Tibial nerve (tissue), 4 donors: ENCODE measurements at places on chromosomes 7 and 10.

DNA sequence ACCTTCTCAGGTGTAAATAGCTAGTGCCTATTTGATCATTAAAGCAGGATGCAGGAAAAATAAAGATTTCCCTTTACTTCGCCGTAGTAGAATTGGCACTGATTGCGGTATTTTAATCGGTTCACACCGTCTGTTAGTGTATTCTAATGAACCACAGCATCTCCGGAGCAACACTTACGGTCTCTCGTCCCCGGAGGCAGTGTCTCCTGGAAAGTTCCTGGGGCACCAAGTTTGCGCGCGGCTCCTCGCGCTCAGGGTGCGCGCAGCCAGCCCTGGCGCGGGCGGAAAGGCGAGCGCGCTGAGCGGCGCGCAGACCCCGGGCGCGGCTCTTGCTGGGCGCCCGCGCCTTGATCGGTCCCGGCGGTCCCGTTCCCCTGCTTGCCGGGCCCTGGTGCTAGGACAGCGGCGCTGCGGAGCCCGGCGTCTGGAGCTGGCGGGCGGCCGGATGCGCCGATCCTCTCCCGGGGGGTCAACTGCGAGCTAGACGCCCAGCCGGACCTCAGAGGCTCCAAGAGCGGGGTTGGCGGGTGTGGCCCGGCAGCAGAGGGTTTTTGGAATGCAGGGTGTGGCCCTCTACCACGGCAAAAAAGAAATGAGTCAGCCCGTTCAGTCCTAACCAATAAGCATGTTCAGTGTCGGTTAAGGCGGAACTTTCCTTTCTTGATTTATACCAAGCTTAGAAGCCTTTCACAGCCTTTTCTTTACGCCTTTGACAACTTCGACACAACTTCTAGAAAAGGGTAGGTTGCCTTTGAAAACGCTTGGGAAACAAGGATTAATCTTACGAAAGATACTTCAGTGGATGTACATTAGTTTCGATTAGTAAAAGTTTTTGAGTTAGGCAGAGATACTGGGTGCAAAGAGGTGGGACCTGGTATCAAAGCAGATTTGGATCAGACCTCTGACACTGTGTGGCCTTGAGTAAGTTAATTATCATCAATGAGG lies 166.8 kb upstream of the ASAH2 start:
- DNase-seq = peak; percentile 56

- DNase-seq = no peak
These were observed 2.4 kb downstream of the GNG11 start for GRCh38 chr7:93923942-93924341.

- no peak for DNase-seq
These were observed 25.2 kb upstream of the VAX1 start for GRCh38 chr10:117163061-117163953.

- DNase-seq = no peak
These were observed 15.9 kb downstream of the VPS41 start for GRCh38 chr7:38893061-38893460.

DNA sequence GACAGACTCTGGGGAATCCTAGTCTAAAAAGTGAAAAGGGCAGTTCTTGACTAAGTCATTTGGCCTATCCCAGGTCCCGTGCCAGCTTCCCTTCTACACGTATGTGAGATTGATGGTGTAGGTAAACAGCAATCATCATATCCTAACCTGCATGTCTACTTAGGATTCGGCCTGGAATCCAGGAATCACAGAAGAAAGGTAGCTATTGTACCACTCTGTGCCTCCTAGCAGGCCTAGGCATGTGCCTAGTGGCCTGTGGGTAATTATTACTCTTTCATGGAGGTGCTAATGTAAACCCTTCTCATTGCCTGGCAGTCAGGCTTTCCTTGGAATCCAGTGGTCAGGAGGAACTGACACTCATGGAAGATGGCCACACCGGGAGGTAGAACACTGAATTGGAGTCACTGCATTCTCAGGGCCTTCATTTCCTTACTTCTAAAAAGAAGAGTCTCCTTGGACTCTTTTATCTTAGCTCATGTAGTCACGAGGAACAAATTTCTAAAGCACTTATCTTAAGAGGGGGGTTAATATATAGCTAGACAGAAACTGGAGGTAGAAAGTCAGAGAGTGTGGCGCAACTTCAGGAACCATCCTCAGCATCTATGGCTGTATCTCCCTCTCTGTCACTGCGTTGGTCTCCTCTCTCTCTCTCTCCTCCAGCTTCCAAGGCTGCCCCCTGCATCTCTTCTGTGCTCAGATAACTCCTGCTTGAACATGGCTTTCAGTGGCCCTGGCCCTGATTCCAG lies 122.5 kb downstream of the C1GALT1 start:
- no peak for DNase-seq

DNA sequence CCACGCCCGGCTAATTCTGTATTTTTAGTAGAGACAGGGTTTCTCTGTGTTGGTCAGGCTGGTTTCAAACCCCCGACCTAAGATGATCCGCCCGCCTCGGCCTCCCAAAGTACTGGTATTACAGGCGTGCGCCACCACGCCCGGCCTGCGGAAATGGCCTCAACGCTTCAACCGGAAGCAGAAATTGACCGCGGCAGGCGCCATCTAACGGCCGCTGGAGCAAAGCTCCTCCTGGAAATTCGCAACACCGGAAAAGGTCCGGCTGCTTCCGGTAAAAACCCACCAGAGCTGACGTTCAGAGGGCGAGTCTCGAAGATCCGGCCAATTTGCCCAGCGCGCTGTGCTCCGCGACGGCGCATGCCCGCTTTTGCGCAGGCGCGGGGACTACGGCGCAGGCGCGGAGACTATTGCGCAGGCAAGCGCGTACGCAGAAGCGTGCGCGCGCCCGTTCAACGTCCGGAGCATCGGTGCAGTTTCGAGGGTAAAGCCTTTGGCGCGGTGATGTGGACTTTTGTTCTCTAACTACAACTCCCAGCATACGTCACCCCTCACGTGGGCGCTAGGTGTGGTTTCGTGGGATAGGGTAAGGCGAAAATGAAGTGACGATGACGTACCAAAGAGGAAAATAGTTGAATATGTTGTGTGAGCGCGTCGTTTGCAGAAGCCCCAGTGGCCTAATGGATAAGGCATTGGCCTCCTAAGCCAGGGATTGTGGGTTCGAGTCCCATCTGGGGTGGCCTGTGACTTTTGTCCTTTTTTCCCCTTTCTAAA lies 915 bp upstream of the FMC1 start:
- peak; percentile 100 for DNase-seq

DNA sequence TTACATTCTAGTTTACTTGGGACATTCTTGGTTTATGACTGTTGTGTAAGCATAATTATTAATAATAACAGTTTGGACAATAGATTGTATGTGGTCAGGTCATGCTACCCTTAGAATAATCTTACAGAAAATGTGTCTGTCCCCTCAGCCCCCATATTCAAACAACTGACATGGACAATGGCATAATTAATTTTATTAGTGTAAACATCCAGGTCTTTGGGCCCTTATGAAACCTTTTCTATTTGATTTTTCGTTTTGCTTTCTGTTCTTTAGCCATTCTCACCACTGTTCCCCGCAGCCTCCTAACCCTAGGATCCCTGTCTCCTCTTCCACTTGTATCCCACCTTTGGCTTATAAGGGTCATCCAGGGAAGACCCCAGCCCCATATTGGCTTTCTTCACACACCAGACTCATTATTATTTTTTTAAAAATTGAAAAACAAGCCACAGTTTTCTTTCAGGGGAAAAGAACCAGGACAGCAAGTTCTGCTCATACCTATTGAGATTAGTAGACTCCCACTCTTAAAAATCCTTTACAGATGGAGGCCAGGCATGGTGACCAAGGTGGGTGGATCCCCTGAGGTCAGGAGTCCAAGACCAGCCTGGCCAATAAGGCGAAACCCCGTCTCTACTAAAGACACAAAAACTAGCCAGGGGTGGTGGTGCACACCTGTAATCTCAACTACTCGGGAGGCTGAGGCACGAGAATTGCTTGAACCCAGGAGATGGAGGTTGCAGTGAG lies 11.5 kb downstream of the VIM start:
- DNase-seq = no peak

DNA sequence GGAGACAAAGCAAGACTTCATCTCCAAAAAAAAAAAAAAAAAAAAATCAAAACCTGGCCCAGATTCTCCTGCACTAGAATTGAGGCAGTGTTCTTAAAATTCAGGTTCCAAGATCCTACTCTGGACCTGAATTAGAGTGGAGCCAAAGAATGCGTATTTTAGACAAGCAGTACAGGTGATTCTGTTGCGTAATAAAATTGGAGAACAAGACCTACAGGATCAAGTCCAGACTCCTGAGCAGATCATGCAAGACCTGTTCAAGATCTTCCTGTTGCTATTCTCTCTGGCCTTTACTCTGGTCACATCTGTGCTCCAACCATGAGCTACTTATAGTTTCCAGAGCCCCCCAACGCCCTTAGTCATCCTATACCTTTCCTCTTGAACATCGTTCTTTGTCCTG lies 51.5 kb upstream of the RSBN1L start:
- no peak for DNase-seq

DNA sequence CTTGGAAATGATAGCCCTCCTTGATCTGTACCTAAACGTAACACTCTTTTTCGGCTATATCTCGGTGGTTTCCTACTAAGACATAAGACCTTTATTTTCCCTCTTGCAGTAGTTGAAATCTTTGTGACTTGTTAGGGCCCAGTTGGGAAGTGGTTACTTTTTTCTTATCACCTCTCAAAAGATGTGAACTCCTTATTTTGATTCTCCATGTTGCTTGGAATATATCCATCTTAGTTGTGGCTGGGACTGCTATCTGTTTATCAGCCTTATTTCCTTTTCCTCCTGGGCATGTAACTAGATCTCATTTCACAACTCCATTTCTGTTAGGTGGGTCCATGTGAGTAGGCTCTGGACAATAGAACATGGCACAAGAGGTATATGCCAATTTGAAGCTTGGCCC lies 4.1 kb upstream of the CPED1 start:
- DNase-seq = no peak

- DNase-seq = no peak
These were observed 30.5 kb downstream of the GNA12 start for GRCh38 chr7:2813350-2814185.

- no peak for DNase-seq
These were observed 5.1 kb downstream of the PRLHR start for GRCh38 chr10:118590334-118590733.

DNA sequence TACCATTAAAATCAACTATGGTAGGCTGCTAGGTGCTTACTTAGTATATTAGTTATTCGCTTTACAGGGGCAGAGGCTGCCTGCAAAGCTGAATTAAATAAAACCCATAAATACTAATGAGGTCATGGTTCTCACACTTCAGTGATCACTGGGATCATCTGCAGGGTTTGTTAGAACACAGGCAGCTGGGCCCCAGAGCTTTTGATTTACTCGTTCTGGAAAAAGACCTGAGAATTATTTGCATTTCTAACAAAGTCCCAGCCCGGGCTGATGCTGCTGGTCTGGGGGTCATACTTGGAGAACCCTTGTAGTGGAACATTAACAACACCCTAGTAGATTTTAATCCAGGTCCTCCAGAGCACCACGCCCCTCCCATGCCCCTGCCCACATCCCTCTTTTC lies 8.5 kb downstream of the UCN3 start:
- no peak for DNase-seq

DNA sequence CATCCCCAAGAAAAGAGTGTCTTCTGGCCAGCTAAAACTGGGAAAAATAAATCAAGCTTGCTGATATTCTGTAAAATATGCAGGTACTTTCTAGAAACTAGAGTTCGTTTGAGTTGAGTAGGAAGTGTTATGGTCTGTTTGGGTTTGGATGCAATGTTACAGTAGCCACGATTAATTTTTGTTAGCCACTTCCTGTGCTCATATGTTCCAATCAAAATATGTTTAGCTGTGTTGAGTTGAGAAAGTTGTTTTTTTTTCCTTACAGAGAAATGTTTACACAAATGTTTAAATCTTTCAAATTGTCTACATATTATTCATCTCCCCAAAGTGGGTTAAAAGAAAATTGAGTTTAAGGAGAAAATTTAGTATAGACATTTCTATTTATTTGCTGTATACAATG lies 11.3 kb upstream of the LAMB1 start:
- no peak for DNase-seq

GRCh38 chr10:91711885-91712680 lies 79.2 kb upstream of the PPP1R3C start:
- no peak for DNase-seq

DNA sequence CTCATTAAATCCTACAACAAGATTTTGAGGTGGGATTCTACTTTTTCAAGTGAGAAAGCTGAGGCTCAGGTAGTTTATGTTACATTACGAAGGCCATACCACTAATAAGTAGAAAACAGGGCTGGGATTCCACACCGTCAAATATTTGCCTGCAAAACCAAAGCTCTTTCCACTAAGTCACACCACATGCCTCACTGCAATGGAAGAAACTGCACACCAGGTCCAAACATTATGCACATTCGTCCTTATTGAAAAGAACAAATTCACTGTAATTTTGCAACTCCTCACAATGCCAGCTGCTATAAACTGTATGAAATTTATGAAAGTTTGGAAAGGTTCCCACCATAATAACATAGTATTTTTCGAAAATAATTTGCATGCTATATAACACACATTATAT lies 66.5 kb downstream of the DGKB start:
- no peak for DNase-seq

- DNase-seq = no peak
These were observed 9.8 kb upstream of the FAS start for GRCh38 chr10:88980800-88981199.

GRCh38 chr7:47488969-47489342 lies 93.0 kb downstream of the TNS3 start:
- DNase-seq = no peak

- DNase-seq = no peak
These were observed 522.9 kb downstream of the PARD3 start for GRCh38 chr10:34292194-34292565.

GRCh38 chr10:33820531-33820930 lies 486.1 kb upstream of the NRP1 start:
- no peak for DNase-seq

GRCh38 chr7:115008465-115009114 lies 86.7 kb downstream of the MDFIC start:
- DNase-seq = peak; percentile 75

DNA sequence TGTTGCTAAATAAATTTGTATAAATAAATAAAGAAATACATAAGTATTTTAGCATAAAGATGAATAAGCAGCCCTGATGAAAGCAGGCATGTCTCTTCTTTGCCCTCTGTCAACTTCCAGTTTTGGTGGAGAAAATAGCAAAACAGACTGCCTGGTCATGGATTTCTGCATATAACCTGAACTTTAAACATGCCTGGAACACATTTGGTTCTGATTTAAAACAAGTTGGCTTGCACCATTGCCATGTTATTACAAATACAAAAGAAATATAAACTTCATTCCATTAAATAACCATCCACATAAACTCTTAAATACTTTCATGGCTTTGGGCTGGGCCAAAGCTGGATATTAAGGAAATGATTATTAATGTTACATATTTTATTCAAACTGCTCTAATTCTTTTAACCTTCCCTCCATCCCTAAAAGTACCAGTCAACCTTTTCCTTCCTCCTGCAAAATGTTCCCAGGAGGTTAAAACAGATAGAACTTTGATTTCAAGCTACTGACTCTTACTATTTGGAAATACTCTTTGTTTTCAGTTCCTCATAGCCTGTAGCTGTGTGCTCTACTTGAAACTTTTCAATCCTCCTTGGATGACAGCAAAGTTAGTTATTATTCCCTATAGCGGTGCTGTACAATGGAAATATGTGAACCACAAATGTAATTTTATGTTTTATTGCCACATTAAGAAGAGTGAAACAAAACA lies 96.3 kb downstream of the BICC1 start:
- no peak for DNase-seq

GRCh38 chr7:107070710-107071109 lies 26.2 kb downstream of the PRKAR2B start:
- no peak for DNase-seq

GRCh38 chr10:48361176-48361575 lies 54.7 kb downstream of the MAPK8 start:
- DNase-seq = no peak
